ENCODE measurements at places on chromosomes 5 and 9. TPM values are rescaled to one million over a fixed set of nuclear protein-coding genes. Genes with fewer than 3 reads are reported as not detected.

Gene PRRX2
- polyA plus RNA-seq = 4.1 TPM

- H3K4me3 ChIP-seq = peak overlapping the region; percentile 67
- peaks cover 20% of the 10 kb centered on the region for H3K4me1 ChIP-seq
- H3K36me3 ChIP-seq = peaks cover 10% of the 10 kb centered on the region
- H3K27me3 ChIP-seq = no peaks in the 10 kb centered on the region
- peak; percentile 36 for DNase-seq
Measured at GRCh38 chr5:177552839-177553455, 1.4 kb downstream of the FAM193B start.

GRCh38 chr5:169576181-169576598, 7.4 kb upstream of the SPDL1 start:
- DNase-seq = no peak
- H3K4me3 ChIP-seq = no peak overlapping the region
- peaks cover 7% of the 10 kb centered on the region for H3K27me3 ChIP-seq
- no peaks in the 10 kb centered on the region for H3K36me3 ChIP-seq
- no peaks in the 10 kb centered on the region for H3K4me1 ChIP-seq
- no peak overlapping the region for H3K27ac ChIP-seq

DNA sequence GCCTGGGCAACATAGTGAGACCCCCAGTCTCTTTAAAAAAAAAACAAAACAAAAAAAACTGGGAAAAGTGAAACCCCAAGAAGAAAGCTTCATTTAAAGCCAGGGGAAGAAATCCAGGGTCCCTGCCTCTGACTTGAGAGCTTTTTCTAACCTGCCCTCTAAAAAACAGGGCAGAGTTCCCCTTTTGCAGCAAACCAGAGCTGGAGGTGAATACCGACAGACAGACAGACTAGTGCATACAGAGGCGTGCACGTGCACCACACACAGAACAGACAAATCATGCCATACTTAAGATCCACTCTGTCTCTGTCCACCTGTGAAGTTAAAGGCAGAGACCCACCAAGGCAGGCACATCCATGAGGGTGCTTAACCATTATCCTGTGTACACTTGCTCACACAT, 11.7 kb upstream of the AQP3 start:
- no peaks in the 10 kb centered on the region for H3K27me3 ChIP-seq
- H3K4me1 ChIP-seq = no peaks in the 10 kb centered on the region
- H3K27ac ChIP-seq = no peak overlapping the region
- H3K4me3 ChIP-seq = no peak overlapping the region
- peaks cover 42% of the 10 kb centered on the region for H3K36me3 ChIP-seq

- H3K27me3 ChIP-seq = no peaks in the 10 kb centered on the region
- H3K4me3 ChIP-seq = no peak overlapping the region
- H3K36me3 ChIP-seq = peaks cover 65% of the 10 kb centered on the region
- DNase-seq = no peak
Measured at GRCh38 chr9:127197186-127197860, 67.3 kb upstream of the GARNL3 start.

Gene DDX31
- polyA plus RNA-seq = 14.1 TPM

DNA sequence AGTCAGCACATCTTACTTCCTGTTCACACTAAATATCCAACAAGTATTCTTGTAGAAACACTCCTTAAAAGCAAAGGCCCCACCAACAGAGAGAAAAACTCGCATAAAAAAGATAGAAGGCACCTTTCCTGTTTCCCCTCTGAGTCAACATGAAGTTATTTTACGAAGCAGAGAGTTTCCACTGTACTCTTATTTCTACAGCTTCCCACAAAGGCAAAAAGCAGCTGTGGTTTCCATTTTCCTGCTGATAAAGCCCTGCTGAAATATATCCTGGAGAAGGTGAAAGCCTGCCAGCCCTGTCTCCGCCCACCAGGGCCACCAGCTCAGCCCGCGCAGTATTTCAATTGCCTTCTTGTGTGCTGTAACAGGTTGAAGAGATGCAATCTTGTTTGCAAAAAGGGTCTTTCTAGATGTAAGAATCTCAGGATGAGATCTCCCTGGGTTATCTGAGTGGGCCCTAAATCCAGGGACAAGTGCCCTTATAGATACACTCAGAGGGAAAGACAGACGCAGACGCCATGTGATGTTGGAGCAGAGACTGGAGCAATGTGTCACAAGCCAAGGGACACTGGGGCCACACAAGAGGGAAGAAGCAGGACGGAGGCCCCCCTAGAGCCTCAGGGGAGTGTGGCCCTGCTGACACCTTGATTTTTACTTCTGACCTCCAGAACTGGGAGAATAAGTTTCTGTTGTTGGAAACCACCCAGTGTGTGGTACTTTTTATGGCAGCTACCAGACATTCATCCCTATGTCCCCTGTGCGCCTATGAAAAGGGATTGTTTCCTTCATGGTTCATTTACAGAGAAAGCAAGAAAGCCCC, 19.9 kb downstream of the SEMA4D start:
- H3K27ac ChIP-seq = no peak overlapping the region
- H3K36me3 ChIP-seq = peaks cover 8% of the 10 kb centered on the region
- H3K4me1 ChIP-seq = peaks cover 45% of the 10 kb centered on the region
- no peak overlapping the region for H3K4me3 ChIP-seq

Gene GPR150
- polyA plus RNA-seq = 0.57 TPM

Gene TMEM215
- polyA plus RNA-seq = 1.3 TPM

- H3K27me3 ChIP-seq = no peaks in the 10 kb centered on the region
- peaks cover 1% of the 10 kb centered on the region for H3K36me3 ChIP-seq
- H3K4me1 ChIP-seq = no peaks in the 10 kb centered on the region
- no peak for DNase-seq
- no peak overlapping the region for H3K27ac ChIP-seq
- no peak overlapping the region for H3K4me3 ChIP-seq
Measured at GRCh38 chr5:146107901-146108300, 2.5 kb upstream of the PLAC8L1 start.

DNA sequence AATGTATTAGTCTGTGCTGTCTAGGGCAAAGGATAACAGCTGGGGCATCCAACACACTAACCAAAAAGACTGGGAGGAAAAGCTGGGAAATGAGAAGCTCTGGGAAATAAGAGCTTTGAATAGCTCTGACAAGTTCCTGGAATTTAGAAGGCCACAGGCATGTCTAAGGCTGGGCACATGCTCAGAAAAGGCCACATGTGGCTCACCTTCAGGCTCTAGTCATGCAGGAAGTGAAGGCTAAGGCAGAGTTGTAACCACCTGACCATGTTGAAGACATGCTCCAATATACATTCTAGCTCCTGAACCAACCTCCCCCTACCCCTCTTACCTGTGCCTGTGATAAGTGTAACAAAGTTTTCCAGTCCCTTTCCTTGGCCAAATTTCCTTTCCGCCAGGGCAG, 31.7 kb downstream of the CLTA start:
- no peaks in the 10 kb centered on the region for H3K4me1 ChIP-seq
- no peak for DNase-seq
- H3K27me3 ChIP-seq = no peaks in the 10 kb centered on the region
- H3K27ac ChIP-seq = no peak overlapping the region
- H3K4me3 ChIP-seq = no peak overlapping the region

DNA sequence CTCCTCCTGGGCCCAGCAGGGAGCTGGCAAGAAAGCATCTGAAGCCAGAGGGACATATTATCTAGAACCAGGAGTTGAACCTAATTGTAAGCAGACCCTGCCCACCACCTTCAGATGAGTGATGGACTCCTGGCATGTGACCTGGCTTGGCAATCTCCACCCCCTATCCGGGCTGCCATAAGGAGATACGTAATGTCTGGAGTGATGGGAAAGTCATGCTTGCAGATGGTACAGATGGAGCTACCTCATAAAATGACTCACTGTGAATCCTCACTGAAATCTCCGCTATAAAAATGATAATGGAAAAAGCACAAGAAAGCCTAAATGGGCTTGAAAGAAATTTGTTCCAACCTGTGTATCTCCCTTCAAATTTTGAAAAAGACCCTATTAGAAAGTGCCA, 157.5 kb downstream of the DMRT2 start:
- H3K4me3 ChIP-seq = no peak overlapping the region
- H3K36me3 ChIP-seq = no peaks in the 10 kb centered on the region
- no peaks in the 10 kb centered on the region for H3K27me3 ChIP-seq
- H3K4me1 ChIP-seq = no peaks in the 10 kb centered on the region

DNA sequence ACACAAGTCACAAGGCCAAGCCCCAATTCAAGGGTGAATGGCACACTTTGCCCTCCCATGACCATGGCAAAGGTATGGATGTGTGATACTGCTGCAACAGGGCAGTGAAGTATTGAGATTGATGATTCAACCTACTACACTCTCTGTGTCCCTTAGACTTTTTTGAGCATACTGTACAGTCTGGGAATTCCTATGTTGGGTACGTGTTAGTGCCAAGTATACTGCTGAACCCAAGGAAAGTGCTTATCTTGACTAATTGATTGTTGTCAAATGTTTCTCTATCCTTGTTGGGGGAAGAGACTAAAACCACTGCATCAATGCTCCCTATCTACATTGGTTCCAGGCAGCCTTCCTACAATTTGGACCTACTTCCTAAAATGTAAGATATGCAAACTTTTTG, 93.7 kb downstream of the NDFIP1 start:
- no peak overlapping the region for H3K4me3 ChIP-seq
- no peak for DNase-seq
- no peak overlapping the region for H3K27ac ChIP-seq
- no peaks in the 10 kb centered on the region for H3K4me1 ChIP-seq

GRCh38 chr9:110601098-110601497, 21.6 kb upstream of the SVEP1 start:
- no peak for DNase-seq
- no peaks in the 10 kb centered on the region for H3K4me1 ChIP-seq
- no peaks in the 10 kb centered on the region for H3K27me3 ChIP-seq
- no peak overlapping the region for H3K4me3 ChIP-seq

GRCh38 chr5:138065102-138065501, 18.7 kb upstream of the WNT8A start:
- no peak for DNase-seq
- no peak overlapping the region for H3K4me3 ChIP-seq
- H3K4me1 ChIP-seq = no peaks in the 10 kb centered on the region
- H3K27ac ChIP-seq = no peak overlapping the region

Gene KLF9
- polyA plus RNA-seq = 8.5 TPM

- no peaks in the 10 kb centered on the region for H3K27me3 ChIP-seq
- H3K4me1 ChIP-seq = no peaks in the 10 kb centered on the region
- H3K36me3 ChIP-seq = no peaks in the 10 kb centered on the region
- no peak for DNase-seq
- no peak overlapping the region for H3K4me3 ChIP-seq
- no peak overlapping the region for H3K27ac ChIP-seq
Measured at GRCh38 chr5:53713978-53714666, 153.7 kb downstream of the NDUFS4 start.

- H3K4me1 ChIP-seq = no peaks in the 10 kb centered on the region
- H3K27ac ChIP-seq = no peak overlapping the region
- no peak for DNase-seq
- no peak overlapping the region for H3K4me3 ChIP-seq
Measured at GRCh38 chr5:166936351-166936750, 1355.1 kb upstream of the WWC1 start.

Data from spinal cord (tissue), 10 donors.